ENCODE measurements at places on chromosomes 7 and 10. TPM values are rescaled to one million over a fixed set of nuclear protein-coding genes. Genes with fewer than 3 reads are reported as not detected.

The CPED1 gene
- 2.2 TPM for total RNA-seq

The BAG3 gene
- 47.1 TPM for total RNA-seq

The GRK5 gene
- 5.0 TPM for total RNA-seq

The RAB19 gene
- total RNA-seq, result 1.3 TPM

The ANKRD30A gene
- total RNA-seq, result 0.12 TPM

GRCh38 chr10:85961073-85961472 is 405.5 kb downstream of the GRID1 start:
- no peak for DNase-seq

DNA sequence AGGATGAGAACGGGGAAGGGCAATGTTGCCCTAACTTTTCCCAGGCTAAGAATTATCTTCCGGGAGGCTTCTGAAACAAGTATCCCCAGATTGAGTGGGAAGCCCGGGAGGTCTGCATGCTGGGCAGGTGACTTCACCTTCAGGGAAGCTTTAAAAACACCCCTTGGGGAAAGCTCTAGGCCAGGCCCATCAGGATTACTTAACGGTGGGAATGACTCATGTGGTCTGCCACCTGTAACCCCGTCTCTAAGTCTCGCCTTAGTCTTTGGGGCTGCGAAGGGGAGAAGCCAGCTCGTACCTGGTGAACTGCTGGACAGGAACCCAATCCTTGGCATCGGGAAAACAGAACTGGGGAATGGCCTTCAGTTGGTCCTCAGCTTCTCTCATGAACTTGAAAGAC is 80.1 kb upstream of the MKRN1 start:
- DNase-seq, result no peak

DNA sequence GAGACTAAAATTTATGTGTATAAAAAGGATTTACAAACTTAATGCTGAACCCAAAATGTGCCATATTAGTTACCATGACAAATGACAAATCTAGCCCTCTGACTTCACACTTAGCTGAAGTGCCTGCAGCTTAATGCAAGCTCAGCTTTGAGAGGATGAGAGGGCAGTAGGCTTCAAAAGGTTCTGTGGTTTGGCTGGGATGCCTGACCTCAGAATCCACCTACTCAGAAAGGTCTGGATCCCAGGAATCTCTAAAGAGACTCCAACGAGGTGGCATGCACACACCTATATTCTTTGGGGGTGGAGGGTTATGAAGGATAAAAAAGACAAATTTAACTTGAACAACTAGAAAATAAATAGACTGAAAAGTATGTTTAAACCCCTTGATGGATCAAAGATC is 213.4 kb downstream of the TAX1BP1 start:
- no peak for DNase-seq
